Muscle of leg (tissue), 16 donors: ENCODE measurements at places on chromosomes 5 and 9. TPM values are rescaled to one million over a fixed set of nuclear protein-coding genes. Genes with fewer than 3 reads are reported as not detected.

LCN9 gene
- total RNA-seq: not detected

GRCh38 chr5:52255308-52255707 is 532.4 kb upstream of the ITGA1 start:
- no peak for DNase-seq

GRCh38 chr5:145847499-145848497 is 12.7 kb upstream of the PRELID2 start:
- DNase-seq: no peak

TUSC1 gene
- total RNA-seq: 12.5 TPM

GFPT2 gene
- total RNA-seq: 11.3 TPM

- DNase-seq: no peak
Measured at GRCh38 chr5:96579711-96580110, 82.5 kb upstream of the CAST start.
